ENCODE measurements at places on chromosomes 1 and 21.
A peak's percentile ranks its signal among the peaks of the same experiment; 100 is the strongest.

DNA sequence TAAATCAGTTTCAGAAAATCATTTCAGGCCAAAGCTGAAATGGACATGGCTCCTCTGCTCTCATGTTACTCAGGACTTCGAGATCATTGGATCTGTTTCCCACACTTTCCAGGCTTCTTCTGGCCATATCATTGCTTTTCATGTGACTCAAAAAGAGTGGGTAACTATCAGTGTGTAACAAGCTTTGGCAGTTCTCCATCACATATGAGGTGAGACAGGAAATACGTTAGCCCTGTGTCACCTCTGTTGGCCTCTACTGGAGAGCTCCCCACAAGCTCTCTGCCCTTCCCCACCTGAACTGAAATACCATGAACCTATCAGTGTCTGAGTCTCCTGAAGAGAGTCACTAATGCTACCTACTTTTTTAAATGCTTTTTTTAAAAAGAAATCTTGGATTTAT is 128.2 kb downstream of the LBR start:
- DNase-seq: no peak

- DNase-seq: no peak
Measured at GRCh38 chr1:94993931-94994645, 67.2 kb upstream of the CNN3 start.

DNA sequence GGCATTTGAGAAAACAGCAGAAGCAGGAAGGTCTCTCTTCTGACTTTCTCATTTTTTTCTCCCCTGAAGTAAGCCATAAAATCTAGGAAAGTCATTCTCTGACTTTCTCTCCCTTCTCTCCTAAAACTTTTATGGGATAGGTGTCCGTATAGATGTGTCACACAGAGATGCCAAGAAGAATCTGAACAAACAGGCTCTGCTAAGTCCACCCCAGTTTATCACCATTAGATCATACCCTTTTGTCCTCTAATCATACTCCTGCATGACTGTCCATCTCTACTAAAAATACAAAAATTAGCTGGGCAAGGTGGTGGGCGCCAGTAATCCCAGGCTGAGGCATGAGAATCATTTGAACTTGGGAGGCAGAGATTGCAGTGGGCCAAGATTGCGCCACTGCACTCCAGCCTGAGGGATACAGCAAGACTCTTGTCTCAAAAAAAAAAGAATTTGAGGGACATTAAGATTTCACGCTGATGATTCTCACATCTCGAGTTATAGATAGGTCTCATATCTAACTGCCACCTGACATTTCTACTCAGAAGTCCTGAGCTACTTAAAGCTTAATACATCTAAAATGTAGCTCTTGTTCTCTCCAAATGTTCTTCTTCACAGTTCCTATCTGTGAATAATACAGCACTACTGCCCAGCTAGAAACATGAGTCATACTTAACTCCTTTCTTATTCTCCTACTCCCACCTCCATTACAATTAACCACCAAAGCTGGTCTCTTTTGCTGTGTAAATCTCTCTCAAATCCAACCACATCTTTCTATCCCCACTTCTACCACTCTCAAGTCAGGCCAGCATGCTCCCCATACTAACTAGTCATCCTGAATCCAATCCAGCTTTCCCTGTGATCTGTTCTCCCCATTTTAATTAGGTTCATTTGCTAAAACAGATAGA is 47.7 kb downstream of the ZNF644 start:
- DNase-seq: no peak

DNA sequence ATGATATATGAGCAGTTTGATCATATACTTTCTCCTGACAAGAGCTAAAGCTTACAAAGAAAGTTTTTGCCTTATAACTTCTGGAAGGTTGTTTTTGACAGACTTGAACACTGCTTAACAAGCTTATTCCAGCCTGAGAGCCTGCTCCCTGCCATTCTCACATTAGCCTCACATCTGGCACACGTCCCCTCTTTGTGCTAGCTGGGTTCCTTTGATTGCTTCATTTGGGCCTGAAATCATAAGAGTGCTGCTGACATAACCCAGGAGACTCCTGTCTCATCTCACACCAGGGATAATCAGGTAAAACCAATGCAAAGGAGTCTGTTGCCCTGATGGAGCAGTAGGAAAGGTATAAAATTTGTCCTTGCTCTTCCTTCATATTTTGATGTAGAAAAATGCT is 1411.7 kb upstream of the B3GALT2 start:
- no peak for DNase-seq

DNA sequence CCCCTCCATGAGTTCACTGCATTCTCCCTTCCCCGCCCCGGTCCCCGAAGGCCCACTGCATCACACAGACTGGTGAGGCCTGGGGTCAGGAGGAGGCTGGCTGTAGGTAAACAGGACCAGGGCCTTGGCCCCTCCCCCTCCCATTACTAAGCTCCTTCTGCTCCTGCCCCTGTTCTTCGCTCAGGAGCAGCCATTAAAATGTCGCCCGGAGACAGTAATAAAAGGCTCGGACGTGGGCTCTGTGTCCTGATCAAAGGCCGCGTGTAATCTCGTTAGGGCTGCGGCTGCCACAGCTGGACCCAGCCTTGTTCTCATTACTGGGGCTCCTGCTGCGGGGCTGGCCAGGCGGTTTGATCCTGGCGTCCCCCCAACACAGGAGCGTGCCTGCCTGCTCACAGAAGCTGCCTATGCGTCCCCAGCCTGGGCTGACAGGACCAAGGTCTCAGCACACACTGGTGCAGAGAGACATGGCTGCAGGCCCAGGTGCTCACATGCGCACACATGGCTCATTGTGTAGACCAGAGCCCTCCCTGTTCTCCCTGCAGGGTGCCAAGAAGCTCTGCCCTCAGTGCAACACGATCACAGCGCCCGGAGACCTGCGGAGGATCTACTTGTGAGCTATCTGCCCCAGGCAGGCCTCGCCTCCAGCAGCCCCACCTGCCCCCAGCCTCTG is 24.0 kb downstream of the TMEM53 start:
- DNase-seq: peak; percentile 12

- DNase-seq: peak; percentile 42
Measured at GRCh38 chr1:224430511-224431113, 4.0 kb downstream of the WDR26 start.

GRCh38 chr1:177589166-177589565 is 380.7 kb downstream of the SEC16B start:
- peak; percentile 63 for DNase-seq

DNA sequence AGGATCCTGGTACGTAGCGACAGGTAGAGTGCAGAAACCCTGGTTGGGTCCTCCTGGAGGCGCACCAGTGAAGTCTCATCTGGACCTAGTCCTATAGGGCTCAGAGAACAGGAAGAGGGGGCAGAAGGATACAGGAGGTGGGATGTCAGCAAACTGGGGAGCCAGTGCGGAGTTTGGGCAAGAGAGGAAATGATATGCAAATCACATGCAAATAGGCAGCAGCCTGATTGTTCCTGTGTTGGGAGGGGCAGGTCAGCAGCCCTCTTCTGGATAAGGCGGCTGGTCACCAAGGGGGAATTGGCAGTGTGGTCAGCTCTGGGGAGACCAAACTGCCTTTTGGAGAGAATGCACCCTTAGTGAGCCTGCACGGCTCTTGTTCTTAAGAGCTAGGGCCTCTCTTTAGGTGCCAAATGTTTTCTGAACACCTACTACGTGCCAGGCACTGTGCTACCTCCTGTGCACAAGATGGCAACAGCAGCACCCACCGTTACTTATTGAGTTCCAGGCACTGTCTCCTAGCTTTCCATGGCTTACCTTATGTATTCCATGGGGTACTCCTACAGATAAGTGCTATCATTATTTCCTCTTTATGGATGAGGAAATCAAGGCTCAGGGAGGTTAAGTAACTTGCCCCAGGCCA is 18.1 kb upstream of the PADI3 start:
- no peak for DNase-seq

DNA sequence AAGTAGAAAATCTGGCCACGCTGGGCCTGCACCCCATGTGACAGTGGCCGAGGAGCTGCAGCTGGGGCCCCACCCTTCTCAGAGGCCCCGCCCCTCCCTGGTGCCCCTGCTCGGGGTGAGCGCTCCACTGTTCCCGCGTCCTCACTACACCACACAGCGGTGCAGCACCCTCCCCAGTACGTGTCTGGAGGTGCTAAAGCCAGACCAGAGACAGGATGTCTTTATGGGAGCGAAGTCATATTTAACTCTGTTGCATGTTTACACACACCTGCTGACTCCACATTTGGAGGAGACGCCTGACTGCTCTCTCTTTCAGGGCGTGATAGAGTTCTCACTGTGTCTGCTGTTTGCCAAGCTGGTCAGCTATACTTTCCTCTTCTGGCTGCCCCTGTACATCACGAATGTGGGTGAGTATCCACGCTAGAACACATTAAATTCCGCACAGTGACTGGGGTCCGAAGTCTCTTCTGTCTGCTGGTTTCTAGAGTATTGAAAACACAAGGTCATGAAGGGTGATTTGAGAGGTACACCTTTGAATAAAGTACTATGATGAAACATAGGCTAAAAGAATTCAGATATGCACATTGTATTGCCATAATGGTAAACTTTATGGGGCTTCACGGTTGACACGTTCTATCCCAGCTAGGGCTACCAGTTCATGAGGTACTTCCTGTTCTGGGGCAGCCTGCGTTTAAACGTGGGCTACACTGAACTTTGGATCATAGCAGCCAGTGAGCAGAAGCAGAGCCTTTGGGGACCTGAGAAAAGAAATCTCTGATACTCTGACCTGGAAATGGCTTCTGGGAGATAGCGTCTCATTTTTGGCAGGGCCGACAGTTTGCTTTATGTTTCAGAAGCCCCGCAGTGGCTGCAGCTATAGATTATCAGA is 48.4 kb downstream of the SLC37A1 start:
- peak; percentile 89 for DNase-seq

DNA sequence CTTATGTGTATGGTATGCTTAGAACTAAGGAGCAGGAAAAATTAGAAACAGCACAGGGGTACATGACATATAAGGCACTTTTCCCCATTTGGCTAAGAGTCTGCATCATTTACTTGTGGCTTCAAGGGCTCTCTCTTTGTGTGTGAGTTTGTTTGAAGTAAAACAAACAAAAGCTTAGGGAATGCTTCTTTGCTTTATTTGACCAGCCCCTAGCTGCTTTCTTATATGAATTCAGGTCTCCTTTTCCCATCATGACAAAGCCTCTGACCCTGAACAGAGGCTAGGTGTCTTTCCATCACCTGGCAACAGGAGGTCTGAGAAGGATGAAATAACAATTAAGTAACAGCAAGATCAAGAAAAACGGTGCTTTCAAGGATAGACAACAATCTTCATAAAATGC is 643.8 kb upstream of the ADGRL2 start:
- no peak for DNase-seq

DNA sequence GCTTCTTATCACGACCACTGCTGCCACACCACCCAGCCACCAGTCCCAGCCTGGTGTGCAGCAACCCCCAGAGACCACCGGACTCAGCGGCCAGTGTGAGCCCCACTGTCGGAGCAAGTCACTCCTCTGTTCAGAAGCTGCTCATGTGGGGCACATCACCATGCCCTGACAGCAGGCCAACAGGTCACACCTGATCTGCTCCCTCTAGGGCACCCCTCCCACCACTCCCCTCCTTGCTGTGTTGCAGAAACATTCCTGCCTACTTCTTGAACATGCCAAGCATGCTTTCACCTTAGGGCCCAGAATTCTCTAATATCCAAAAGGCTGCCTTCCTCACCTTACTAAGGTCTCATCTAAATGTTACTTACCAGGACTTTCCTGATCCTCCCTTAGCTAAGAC is 146.5 kb downstream of the SLC45A1 start:
- DNase-seq: no peak

DNA sequence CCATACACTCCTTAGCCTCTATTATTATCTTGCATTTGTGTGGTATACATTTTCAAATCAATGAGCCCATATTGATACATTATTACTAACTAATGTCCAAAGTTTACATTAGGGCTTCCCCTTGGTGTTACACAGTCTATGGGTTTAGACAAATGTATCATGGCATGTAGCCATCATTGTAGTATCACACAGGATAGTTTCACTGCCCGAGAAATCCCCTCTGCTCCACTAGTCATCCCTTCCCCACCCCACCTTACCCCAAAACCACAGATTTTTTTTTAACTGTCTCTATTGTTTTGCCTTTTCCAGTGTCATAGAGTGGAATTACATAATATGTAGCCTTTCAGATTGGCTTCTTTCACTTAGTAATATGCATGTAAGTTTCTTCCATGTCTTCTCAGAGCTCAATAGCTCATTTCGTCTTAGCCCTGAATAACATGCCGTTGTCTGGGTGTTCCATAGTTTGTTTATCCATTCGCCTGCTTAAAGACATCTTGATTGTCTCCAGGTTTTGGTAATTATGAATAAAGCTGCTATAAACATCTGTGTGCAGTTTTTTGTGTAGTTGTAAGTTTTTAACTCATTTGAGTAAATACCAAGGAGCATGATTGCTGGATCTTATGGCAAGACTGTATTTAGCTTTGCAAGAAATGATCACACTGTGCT is 86.4 kb upstream of the LYST start:
- no peak for DNase-seq

DNA sequence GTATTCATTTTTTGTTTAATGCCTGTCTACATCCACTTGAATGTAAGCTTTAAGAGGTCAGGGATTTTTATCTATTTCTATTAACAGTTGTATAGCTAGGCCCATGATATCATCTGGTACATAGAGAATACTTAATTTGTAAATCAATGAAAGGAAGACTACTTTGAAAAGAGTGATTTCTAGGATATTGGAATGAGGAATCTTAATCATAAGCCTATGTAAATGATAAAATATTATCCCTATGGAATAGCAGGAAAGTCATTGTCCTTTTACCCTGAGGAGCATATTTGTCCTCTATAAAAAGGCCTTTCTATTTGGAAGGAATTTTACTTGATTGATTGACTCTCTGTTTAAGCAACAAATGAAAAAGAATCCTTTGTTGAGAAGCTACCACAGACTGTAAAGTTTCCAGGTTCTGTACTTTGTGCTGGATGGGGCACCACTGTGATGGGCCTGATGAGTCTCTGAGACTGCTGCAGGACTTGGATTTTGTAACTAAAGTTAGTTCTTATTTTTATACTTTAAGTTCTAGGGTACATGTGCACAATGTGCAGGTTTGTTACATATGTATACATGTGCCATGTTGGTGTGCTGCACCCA is 53.8 kb downstream of the MAST2 start:
- DNase-seq: no peak

- DNase-seq: no peak
Measured at GRCh38 chr1:79845936-79846335, 839.4 kb upstream of the ADGRL4 start.

- no peak for DNase-seq
Measured at GRCh38 chr1:23682946-23683345, 8.7 kb upstream of the RPL11 start.

DNA sequence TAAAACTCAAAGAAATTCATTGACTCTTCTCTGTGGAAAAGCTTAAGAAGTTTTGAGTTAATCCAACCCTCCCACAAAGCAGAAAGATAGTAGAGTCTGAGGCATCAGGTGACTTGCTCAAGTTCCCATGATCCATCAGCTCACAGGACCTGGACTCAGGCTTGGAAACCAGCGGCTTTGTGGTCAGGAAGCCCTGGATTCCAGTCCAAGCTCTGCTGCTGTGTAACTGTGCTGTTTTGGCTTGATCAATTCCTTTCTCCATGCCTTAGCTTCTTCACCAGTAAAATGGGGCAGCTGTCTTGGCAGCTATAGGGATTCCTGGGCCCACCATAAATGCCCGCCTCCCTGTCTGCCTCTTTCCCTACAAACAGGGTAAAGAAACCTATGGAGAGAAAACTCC is 180.2 kb downstream of the HIVEP3 start:
- no peak for DNase-seq

GRCh38 chr1:30414086-30414850 is 309.1 kb downstream of the MATN1 start:
- DNase-seq: no peak

Measured in NCI-H510A treated with DMSO at 0.1 percent for 48 hours (cell line).